Hematopoietic multipotent progenitor cell treated with erythropoietin and hydrocortisone succinate and interleukin-3 and kit ligand, for 17 days (in vitro differentiated cells): ENCODE measurements at places on chromosomes 3 and 15.

GRCh38 chr3:99365979-99366378, 272.4 kb upstream of the COL8A1 start:
- DNase-seq, result no peak

DNA sequence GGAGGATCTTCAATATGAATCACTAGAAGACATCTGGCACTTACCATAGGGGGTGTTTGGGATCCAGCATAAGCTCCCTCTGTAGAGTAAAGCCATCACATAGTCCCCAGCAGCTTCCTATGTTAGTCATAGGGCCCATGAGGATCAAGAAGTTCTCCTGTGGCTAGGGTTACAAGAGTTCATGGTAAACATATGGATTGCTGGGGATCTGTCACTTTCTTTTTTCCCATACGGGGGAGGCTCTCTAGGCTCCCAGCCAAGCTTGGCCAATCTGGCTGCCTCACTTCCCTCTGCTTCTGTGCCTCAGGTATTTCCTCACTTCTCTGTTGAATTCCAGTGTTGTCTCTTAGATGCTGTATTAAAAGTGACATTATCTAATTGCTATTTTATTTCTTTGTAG, 597.9 kb downstream of the PDCD6IP start:
- no peak for DNase-seq

GRCh38 chr15:85723960-85724945, 70.5 kb downstream of the KLHL25 start:
- no peak for DNase-seq

DNA sequence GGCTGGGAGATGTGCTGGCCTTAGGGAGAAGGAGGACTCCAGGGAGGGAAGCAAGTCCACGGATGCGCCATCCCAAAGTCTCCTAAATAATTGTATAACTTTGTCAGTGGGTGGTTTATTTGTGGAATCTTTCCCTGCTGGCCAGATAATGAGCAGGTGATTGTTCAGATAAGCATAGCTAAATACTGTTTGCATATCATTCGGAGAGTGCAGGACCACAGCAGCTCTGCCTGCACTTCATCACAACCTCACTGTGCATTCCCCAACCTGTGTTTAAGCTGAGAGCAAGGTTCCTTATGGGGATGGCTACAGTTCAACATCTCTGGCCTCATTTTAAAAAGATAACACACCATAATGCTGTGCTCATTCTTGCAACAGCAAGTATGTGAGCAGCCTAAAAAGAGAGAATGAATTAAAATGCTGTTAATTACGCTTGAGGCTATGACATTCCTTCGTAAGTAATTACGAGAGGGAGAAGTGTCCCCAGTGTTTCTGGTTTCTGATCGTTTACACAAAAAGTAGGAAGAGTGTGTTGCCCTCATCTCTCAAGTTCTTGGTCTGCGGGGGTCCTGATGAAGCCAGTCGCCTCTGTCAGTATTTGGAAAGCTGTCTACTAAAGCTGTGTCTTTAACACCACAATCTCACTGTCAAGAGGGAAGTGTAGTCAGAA, 272.0 kb upstream of the RORA start:
- no peak for DNase-seq

GRCh38 chr3:13161021-13161759, 88.0 kb upstream of the IQSEC1 start:
- DNase-seq, result no peak

DNA sequence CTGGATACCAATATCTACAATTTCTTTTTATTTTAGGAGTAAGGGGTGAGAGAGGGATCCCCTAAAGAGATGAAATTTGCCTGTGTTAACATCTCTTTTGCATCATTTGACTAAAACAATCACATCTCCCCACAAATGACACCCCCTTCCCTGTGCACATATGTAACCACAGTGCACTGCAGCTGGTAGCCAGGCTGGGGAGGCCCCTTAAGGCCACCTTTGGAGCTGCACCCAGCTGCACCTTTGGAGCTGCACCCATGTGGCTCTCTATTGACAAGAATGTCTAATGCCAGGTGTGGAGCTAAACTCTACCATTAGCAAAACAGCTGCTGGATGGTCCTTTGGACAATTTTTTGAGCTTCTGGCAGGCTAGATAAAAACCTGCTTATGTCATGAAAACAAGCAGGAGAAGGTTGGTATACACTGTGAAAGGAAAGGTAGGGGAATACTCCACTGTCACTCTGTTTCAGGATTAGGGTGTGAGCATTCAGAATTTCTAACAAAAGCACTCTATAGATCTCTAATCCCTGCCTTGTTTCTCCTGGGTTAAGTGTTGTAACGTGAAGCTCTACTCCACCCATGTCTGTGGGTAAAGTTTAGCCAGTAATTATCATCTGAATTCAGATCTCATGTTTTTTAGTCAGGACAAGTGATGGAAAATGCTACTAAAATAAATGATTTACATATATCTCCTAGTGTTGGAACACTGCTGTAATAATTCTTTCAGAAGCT, 52.1 kb downstream of the TFG start:
- DNase-seq, result no peak

DNA sequence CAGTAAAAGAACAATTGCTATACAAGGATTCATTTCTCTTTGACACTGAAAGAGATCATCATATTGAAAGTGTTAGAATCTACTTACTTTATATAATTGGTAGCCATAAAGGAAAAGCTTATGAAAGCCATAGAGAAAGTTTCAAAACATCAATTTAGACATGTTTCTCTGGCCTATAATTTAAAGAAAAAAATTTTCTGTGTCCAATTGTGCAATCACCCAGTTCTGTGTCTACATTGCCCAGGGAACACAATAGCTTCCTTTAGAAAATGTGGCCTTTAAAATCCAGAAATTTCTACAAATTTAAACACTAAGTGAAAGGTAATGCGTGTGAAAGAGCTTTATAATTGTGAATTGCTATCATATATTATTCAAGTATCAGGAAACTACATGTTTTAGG, 259.2 kb downstream of the GBE1 start:
- DNase-seq, result no peak

- DNase-seq, result no peak
Observed at GRCh38 chr15:32872621-32873283, 154.9 kb downstream of the GREM1 start.

GRCh38 chr3:158847452-158847821, 45.6 kb downstream of the MFSD1 start:
- DNase-seq, result no peak

GRCh38 chr3:138332472-138333073, 2.9 kb upstream of the NME9 start:
- DNase-seq, result no peak

GRCh38 chr3:161957467-161957866, 460.9 kb downstream of the OTOL1 start:
- DNase-seq, result no peak

DNA sequence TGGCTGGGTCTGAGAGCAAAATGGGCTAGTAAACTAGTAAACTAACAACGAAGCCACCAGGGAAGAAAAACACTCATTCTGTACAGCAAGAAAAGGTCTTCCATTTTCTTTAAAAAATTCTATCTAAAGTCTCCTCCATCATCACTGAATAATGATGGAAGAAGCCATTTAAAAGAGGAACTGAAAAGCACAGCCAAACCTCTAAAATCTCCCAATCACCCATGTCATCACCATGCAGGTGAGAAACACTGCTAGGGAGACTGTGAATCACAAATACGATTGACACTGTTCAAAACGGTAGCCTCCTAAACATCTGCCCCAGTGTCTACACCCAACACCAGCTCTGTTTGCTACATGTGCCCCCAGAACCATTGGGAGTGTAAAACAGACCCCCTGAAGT, 140.4 kb downstream of the RORA start:
- no peak for DNase-seq

GRCh38 chr15:60399246-60399915, 1.6 kb upstream of the ANXA2 start:
- DNase-seq, result no peak

GRCh38 chr3:62667714-62668113, 207.5 kb downstream of the CADPS start:
- DNase-seq, result no peak

DNA sequence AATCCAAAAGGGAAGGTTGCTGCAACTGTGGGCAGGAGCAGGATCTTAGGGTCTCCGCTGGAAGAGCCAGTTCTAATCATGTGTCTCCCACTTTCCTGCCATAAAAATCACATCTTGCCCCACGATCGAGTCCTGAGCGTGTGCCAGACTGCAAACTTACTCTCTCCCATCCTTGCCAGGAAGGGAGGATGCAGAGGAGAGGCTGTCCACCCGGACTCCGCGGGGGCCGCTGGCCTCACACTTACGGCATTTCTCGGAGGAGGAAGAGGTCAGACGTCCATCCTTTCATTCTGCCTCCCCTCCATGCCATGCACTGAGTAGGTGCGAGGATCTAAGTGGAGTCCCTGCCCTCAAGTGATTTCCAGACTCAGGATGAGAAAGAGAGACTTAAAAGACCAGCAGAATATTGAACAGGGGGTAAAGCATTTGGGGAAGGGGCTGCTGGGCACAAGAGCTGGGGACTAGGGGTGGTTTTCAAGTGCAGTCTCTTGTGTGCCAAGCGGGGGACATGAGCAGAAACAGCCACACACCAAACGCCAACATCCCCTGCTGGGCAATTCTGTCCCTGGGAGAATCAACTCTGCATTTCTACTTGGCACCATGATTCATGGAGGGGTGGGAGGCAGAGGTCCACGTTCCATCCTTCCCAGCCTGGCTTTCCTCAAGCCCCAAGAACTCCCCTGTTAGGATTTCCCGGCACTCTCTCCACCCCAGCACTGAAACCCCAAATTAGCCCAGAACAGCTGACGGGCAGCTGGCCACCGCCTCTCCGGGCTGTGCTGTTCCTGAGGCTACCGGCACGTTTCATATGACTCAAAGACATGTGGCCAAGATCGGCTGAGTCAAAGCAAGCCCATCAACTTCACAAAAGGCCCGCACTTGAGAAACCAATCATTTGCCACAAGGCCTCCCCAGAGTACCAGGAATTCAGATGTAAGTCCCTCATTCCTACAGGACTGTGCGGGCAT, 11.6 kb downstream of the OXTR start:
- DNase-seq, result no peak

- no peak for DNase-seq
Observed at GRCh38 chr15:95176794-95177577, 945.6 kb downstream of the MCTP2 start.

- DNase-seq, result no peak
Observed at GRCh38 chr15:64110950-64111678, 15.3 kb downstream of the SNX1 start.

GRCh38 chr15:69940441-69941300, 157.0 kb downstream of the TLE3 start:
- no peak for DNase-seq

GRCh38 chr3:148718982-148719862, 21.5 kb downstream of the AGTR1 start:
- no peak for DNase-seq

GRCh38 chr3:40546816-40547215, 22.1 kb downstream of the ZNF621 start:
- no peak for DNase-seq

DNA sequence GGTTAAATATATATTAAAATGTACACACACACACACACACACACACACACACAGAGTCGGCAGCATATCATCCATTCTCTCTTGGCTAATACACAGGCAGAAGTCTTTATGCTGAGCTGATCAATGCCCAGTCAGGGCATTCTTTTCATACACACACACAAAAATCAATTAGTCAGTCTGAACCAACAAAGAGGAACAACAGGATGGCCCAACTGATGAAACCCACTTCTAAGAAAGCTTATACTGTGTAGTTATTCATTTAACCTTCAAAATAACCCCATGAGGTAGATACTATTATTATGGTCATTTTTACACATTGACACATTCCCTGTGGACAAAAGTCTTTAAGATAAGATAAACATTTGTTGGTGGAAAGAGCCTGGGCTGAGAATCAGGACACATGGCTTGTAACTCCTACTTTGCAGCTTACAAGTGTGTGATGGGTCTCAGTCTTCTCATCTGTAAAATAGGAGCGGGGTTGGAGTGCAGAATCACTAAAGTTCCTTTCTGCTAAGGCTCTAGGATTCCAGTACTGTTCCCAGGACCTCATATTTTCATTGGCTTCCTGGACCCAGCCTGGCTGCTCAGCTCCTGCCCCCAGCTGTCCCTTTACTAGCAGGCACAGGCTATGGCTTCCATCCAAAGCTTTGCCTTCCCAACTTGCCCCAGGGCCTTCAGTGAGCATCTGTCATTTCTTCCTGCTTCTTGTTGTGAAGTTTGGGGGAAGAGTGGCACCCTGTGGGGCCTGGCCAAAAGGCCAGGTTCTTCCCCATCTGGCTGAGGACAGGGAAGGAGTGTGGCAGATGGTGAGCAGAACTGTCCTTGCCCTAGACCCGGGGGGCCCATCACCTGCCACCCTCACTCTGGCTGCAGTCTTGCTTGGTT, 27.2 kb upstream of the GLCE start:
- DNase-seq, result no peak

GRCh38 chr3:16024548-16024947, 149.9 kb upstream of the GALNT15 start:
- DNase-seq, result no peak

DNA sequence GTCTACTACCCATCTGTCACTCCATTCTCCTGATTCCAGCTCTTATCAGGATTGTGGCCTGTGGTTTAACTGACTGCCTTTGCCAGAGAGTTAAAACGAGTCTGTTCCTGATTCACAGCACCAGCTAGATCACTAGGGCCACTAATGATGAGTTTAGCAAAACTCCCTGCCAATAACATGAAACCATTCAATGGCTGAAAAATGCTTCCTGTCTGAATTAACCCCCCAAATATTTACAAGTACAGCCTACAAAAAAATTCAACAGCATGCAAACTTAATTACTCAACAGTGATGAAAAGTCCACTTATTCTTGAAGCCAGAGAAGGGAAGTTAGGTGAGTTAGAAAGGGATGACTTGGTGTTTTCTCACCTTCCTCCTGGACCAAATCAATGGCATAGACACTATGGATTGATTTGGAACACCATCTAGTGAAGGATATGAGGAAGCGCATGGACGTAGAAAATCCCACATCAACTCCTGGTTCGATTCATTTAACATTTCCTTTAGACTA, 141.4 kb downstream of the TGFBR2 start:
- DNase-seq, result no peak

DNA sequence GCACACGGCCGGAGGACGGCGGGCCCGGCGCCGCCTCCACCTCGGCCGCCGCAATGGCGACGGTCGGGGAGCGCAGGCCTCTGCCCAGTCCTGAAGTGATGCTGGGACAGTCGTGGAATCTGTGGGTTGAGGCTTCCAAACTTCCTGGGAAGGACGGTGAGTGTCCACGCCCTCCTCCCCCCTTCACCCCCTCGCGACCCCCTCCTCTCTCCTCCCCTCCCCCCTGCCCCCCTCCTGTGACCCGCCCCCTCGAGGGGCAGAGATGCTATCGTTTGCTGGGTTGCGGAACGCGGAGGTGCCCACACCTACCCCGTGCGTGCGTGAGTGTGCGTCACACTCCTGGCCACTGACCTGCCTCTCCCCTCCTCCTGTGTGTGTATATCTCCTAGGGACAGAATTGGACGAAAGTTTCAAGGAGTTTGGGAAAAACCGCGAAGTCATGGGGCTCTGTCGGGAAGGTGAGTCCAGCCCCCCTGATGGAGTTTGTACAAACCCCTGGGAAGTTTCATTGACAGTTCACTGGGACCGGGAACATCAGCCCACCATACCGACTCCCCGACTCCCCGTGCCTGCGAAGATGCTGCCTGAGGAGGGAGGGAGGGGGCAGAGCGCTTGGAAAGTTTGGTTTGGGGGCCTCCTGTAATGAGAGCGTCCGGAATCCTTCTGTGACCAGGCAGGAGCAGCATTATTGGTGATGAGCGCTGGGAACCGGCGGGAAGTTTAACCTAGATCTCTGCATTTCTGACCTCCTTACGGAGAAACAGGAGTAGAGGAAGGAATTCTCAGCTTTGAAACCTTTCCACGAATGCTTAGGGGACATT, 795 bp upstream of the SCAANT1 start:
- DNase-seq, result peak; percentile 79

- DNase-seq, result no peak
Observed at GRCh38 chr15:40999190-40999589, 45.9 kb downstream of the CHAC1 start.

- DNase-seq, result no peak
Observed at GRCh38 chr3:48403533-48404439, 26.1 kb downstream of the PLXNB1 start.
